ENCODE measurements at places on chromosomes 5 and 9.
A peak's percentile ranks its signal among the peaks of the same experiment; 100 is the strongest.

- DNase-seq, result no peak
Measured at GRCh38 chr9:137975527-137975913, 97.9 kb downstream of the CACNA1B start.

DNA sequence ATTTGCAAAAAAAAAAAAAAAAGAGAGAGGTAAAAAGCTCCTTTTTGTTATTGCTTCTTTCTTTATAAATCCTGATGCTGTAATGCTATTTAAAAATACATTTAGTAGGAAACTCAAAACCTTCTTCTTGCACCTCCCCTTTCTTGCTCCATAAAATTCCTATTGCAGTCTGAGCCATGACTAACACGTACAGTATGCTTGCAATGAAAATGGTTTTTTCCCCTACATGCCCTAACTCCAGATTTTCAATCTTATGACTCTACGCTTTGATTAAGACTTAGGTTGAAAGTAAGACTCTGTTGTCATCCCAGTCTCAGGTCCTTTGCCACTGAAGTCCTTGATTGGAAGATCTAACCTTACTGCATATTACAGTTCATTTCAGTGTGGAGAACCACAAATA lies 23.9 kb downstream of the FGF10 start:
- DNase-seq, result no peak

GRCh38 chr9:18036422-18037187 lies 437.3 kb upstream of the ADAMTSL1 start:
- no peak for DNase-seq

DNA sequence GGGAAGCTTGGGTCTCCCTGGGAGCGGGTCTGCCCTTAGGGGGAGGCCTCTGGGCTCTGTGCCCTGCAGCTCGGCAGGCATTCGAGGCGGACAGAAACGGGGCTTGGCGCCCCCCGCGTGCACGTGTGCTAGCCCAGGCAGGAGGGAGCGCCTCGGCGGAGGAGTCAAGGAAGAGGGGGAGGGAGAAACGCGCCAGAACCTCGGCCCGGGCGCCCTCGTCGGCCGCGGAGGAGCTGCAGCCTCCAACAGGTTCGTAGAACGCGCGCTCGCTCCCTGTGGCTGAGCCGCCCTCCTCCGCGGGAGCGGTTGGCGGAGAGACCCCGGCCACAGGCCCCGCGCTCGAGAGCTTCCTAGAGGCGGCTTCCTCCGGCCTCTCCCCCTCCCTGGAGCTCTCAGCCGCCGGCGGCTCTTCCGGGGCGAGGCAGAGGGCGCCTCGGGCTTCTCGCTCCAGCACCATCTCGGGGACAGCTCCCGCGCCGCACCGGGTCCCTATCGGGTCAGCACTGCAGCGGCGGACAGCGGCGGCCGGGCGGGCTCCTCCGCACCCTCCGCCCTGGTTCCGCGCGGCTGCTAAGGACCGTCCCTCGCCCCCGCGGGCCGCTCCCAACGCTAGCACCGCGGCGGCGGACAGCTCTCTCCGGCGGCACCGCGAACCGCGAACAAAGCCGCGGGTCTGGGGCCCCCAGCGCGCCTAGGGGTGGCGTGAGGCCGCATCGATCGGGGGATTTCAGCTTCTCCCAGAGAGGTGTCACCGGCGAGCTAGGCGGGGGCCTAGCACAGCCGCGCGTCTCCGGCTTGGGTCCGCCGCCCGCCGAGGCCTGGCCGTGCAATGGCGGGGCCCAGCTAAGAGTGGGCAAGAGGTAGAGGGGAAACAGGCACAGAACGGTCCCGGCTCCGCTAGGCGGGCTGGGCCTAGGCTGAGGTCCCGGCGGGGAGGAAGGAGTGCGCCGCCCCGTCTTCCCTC lies 74.6 kb upstream of the CPLX2 start:
- peak; percentile 92 for DNase-seq

DNA sequence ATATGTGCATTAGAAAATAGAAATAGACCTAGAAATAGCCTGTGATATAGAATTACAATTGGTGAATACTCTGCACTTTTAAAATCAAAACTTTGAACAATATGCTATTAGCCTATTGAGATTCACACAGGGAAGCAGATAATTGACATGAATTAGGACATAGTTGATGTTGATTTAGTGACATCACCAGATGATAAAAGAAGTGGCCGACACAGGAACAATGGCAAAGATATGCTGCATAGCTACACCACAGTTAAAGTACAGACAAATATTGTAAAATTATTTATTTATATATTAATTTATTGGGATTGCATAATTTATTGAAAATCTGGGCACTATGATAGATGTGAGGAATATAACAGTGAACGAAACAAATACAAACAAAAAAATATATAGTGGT lies 261.5 kb upstream of the CCNH start:
- DNase-seq, result no peak

DNA sequence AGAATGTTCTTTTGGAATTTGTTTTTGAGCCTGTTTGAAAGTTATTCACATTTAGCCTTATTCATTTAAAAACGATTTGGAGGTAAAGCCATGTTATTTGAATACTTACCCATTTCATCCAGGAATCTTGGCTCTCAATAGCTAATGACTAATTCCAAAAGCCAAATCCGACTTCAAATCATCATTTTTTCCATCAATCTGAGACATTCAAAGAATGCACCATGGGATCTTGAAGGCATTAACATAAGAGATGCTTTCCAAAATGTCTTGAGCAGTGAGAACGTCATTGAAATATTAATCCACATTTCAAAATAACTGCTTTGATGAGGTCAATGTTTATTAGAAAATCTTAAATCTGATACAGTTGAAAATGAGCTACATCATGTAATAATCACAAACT lies 617.0 kb upstream of the RORB start:
- DNase-seq, result no peak

DNA sequence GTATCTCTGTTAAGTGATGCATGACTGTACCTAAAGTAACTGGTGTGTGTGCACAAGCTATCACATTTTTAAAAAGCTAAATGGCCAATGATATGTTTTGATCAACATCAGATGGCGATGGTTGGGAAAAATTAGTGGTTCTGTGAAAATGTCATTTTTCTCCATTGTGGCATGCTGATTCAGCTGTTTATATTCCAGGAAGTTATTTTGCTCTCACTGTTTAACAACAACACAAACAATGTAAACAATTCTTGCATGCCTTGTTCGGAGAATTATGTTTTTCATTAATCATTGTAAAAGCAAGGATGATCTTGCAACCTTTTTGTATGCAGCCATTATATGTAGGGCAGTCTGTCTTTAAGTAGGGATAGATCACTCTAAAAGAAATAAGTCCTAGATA lies 106.1 kb upstream of the LHFPL2 start:
- DNase-seq, result no peak

GRCh38 chr9:5579881-5580280 lies 49.0 kb upstream of the RIC1 start:
- peak; percentile 54 for DNase-seq

GRCh38 chr5:129972465-129973141 lies 68.3 kb downstream of the CHSY3 start:
- no peak for DNase-seq

DNA sequence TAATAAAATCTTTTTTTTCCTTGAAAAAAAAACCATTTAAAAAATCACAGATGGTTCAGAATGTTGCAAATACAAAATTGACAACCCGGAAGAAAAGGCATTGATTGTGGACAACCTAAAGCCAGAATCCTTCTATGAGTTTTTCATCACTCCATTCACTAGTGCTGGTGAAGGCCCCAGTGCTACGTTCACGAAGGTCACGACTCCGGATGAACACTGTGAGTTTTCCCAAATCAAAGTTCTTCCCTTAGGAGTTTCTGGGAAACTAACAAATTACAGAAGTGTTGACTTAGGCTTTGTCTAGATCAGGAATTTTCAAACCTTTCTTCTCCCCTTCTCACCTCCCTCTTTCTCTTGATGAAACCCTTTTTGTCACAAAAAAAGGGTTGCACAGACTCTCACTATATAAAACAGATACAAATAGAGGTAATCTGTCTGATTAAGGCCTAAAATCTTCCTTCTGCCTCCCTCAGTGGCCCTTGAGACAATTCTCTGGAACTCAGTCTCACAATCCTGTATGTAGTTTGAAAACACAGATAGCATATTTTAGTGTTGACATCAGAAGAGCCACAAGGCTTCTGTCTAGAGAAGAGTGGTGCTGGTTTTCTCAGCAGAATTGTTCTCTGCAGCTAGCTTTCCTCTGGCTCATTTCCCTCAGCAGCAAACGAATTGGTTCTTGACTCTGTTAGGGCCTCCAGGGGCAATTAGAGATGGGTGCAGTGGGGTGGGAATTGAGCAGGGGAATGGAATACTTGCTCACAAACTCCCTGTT lies 79.5 kb downstream of the OSMR start:
- DNase-seq, result no peak

DNA sequence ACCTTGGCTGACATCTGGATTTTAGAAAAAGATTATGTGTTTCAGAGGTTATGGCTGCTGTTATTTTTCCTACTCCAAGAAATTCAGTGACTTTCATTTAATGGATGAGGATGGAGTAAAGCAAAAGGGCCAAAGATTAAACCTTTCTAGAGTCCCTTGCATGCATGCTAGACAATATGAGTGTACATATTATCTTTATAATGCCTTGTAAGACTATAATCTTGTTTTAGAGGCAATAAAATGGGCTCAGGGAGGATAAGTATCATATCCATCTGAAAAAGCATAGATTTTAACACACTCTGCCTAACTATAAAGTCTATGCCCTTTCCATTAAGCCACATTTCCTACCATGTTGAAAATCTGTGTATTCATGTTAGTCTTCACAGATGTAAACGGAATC lies 199.8 kb downstream of the EDIL3 start:
- no peak for DNase-seq

DNA sequence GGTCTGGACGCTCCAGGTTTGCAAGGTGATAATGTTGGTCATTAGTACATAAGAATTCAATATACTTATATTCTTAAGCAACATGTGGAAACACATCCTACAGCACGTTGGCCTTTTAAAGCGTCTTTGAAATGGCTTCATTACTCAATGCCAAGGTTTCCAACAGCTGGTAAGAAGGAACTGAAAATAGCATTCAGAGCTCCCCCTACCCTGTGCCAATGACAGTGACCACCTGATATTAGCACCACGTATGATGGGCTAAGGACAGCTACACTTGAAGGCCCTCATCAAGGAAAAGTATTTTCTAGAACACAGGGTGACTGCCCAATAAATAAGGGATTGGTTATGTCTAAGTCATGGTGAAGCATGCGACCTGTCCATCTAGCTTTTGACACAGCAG lies 9.9 kb downstream of the ZNF622 start:
- DNase-seq, result no peak

GRCh38 chr9:26955921-26956859 lies at the start of gene IFT74:
Gene IFT74, plus strand, starts transcription at chr9:26956412. Its CDS starts 5,556 bp downstream, at chr9:26961968.
- DNase-seq, result peak; percentile 99
